Left ventricle myocardium superior (tissue), 1 donor: ENCODE measurements at places on chromosomes 13 and 19. TPM values are rescaled to one million over a fixed set of nuclear protein-coding genes. Genes with fewer than 3 reads are reported as not detected.

TPRX1 gene
- not detected for total RNA-seq

FBN3 gene
- total RNA-seq: not detected

OXGR1 gene
- 0.20 TPM for total RNA-seq

IFNL1 gene
- not detected for total RNA-seq

PTPRS gene
- total RNA-seq: 39.3 TPM

PRX gene
- total RNA-seq: 4.1 TPM

JAK3 gene
- 1.5 TPM for total RNA-seq

RASGRP4 gene
- total RNA-seq: 1.2 TPM
